ENCODE measurements at places on chromosomes 2 and 18. TPM values are rescaled to one million over a fixed set of nuclear protein-coding genes. Genes with fewer than 3 reads are reported as not detected.

Gene ABCG8
- not detected for total RNA-seq

Gene CELF4
- not detected for total RNA-seq

Gene FAM124B
- total RNA-seq, result not detected

Gene GAD1
- total RNA-seq, result 0.76 TPM

Gene SCN7A
- total RNA-seq, result not detected

Gene GCG
- not detected for total RNA-seq

Gene FOXI3
- total RNA-seq, result not detected

Gene RELCH
- total RNA-seq, result 11.7 TPM

Gene DGUOK
- total RNA-seq, result 166 TPM

Gene SMYD1
- total RNA-seq, result not detected

Gene PFN4
- 1.1 TPM for total RNA-seq

Gene EGR4
- total RNA-seq, result 0.28 TPM

Gene UNC80
- not detected for total RNA-seq

Gene ANKRD29
- total RNA-seq, result 16.2 TPM

Gene SP140
- 0.27 TPM for total RNA-seq

Gene SPHKAP
- not detected for total RNA-seq

Gene MAIP1
- 35.3 TPM for total RNA-seq

Gene COL6A3
- 0.37 TPM for total RNA-seq

Gene GAREM1
- total RNA-seq, result 4.3 TPM

Gene TRAF3IP1
- 13.7 TPM for total RNA-seq

Gene ERCC3
- 42.6 TPM for total RNA-seq

All from A549 treated with Mapracorat at 1 μM for 4 hours (cell line).